ENCODE measurements at places on chromosomes 3 and 15.

DNA sequence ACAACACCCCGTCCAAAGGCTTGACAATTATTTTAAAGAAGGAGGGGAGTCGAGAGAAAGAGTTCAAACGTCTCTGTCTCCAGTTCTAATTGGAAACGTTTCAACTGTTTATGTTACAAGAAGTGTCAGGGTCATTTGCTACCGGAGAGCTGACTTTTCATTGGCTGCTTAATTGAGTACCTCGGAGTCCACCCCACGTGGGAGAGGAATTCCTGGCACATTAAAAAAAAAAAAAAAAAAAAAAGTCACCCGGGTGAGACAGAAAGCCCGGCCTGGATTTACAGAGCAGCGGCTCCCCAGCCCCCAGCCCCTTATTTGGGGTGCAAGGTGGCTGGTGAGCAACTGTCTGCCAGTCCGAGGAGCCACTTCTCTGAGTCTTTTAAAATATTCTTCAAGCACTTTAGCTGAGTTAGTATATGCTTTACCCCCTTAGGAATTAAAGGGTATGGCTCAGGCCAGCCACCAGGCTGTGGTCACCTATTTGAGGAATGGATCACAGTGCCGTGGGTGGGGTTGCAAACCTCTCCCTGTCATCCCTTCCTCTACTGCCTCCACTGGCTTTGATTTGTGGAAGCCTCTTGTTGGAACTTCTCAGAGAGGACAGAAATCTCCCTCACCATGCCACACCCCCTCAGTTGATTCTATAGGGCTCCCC lies 3.9 kb upstream of the TLE3 start:
- no peak for DNase-seq

DNA sequence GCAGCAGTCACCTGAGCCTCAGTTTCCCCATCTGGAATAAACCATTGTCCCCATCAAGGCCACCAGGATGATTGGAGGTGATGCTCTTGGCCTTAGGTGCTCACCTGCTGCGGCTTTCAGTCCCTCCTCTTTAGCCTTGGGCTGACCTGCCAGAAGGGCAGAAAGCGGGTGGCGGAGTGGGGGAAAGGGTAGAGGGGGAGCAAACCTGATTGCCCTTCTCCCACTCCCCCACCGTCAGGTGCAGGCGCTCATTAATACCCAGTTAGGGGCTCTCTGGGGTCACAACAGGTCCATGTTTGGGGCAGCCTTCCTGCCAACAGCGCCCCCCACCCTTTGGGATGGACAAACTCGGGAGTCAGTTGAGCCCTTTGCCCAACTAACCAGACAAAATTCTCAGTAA lies 50.5 kb downstream of the GRIP2 start:
- no peak for DNase-seq

DNA sequence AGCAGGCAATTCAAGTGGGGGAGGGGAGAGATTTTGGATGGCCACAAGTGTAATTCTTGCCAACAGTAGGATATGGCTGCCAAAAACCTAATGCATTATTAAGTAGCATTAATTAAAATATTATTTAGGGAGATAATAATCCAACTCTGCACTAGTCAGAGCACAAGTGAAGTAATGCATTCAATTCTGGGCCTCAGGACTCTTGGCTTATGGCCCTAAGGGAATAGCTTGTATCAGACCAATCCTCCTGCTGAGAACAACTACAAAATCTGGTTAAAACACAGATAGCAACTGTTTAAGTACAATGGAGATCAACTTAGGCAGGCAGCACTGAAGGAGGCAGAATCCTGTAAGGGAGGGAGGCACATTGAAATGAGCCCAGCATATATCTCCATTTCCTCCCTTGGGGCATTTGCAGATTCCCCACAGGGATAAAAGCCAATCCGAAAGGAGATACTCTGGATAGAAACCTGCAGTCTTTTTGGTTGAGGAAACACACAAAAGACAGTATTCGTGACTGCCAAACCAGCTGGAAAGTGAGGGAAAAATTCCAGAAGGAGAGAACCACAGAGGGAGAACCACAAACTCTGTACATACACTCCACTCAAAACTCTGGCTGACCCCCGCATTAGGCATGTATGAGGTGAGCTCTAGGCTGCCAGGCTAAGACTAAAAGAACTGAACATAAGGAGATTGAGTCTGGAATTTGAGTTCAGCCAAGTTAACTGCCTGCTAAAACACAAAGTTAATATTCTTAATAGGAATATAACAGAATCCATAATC lies 57.4 kb downstream of the ETFA start:
- no peak for DNase-seq

GRCh38 chr3:30623351-30623750 lies 16.9 kb downstream of the TGFBR2 start:
- DNase-seq = no peak

- no peak for DNase-seq
These were observed 28.8 kb downstream of the MTMR10 start for GRCh38 chr15:30962659-30963058.

DNA sequence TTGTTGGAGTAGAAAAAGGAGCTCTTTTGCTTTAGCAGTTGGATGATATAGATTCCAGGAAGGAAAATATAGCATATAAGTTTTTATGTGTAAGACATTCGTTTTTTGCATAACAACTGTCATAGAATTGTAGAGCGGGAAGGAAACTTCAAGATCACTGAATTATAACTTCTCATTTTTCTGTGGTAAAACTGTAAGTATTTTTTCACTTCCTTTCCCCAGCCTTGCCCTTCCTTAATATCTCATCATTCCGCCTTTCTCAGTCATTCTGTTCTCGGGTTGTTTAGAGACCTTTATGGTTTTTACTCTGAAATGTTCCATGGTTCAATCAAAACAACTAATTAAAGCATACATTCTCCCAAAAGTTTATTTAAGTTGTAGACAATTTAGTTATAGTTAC lies 1.1 kb downstream of the EAF2 start:
- DNase-seq = no peak

- DNase-seq = no peak
These were observed 178.5 kb upstream of the P2RY1 start for GRCh38 chr3:152656214-152656971.

DNA sequence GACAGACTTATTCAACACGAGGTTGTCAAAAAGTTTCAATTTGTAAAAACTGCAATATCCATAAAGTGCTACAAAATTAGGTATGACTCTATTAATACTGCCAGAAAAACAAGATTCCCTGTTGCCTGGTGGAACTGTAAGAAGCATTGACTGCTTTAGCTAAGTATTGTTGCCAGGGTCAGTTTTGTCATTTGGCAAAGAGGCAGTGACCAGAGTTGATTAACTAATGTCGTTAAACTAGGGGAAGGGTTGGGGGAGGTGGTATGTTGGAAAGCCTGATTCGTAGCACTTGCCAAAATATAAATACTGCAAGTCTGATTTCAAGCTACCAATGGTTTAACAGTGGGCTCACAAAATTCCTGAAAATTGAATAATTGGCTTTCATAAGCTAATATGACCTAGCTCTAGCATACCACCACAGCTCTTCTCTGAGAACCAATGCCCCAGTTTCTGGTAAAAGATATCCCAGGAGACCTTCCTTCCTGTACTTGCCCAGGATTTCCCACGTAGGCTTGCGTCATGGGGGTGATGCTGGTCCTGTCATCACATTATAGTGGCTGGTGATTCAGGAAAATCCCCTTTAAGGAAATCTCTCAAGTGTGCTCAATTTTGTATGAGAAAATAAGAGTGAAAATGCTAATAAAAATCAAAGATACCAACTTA lies 266.4 kb upstream of the TBC1D5 start:
- no peak for DNase-seq

- no peak for DNase-seq
These were observed 15.8 kb downstream of the CHD2 start for GRCh38 chr15:92915766-92916435.

GRCh38 chr3:1726741-1727140 lies 371.9 kb upstream of the CNTN4 start:
- no peak for DNase-seq

DNA sequence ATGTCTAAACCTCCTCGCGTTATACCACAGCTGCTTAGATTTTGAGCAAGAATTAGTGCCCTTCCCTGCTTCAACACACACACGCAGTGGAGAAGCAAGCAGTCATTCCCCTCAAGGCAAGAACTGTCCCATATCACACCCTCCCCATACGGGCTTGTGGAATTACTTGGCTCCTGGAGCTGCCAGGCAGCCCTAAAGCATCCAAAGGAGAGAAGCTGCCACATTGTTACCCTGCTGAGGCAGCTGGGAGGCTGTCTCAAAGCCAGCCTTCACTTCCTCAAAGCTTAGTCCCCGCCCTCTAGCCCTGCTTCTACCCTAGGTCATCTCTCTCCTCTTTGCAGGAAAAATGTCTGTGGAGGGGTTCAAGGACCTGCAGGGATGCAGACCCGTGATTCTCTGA lies 153.4 kb downstream of the RORA start:
- DNase-seq = no peak

DNA sequence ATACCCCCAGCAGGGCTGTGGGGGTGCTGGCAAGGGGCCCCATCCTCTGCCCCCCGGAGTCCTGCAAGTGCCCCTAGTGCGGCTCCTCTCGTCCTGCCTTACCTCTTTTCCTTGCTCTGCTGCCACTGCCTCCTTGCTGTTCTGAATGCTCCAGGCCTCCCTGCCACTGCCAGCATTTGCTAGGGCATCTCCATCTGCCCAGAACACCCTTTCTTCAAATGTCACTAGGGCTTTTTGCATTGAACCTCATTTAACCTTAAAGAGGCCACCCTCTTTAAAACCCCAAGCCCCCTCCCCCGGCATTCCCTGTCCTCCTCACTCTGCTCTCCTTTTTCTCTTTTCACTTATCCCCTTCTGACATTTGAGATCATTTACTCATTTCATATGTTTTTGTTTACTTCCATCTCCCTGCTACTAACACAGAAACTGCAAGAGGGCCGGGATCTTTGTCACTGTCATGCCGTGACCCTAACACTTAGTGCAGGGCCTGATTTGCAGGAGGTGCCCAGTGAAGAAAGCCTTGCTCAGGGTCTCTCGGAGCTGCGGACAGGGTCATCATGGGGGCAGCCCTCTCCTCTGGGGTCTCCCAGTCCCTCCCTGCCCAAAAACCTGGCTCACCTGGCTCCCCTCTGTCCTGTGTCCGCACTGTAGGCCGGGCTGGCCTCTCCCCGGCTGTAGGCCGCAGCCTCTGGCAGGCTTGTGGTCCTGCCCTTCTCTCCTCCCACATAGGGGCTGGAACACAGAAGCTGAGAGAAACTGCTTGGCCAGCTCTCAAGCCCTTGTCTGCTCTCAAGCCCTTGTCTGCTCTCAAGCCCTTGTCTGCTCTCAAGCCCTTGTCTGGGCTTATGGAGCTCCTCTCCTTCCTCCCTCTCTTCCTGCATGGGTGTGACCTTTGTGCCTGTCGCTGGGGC lies at the start of gene ACOX2:
Gene ACOX2, minus strand, starts transcription at position 690 of the 911 bp plus-strand sequence. CDS start 2,084 bp downstream, outside the sequence.
- DNase-seq = no peak

DNA sequence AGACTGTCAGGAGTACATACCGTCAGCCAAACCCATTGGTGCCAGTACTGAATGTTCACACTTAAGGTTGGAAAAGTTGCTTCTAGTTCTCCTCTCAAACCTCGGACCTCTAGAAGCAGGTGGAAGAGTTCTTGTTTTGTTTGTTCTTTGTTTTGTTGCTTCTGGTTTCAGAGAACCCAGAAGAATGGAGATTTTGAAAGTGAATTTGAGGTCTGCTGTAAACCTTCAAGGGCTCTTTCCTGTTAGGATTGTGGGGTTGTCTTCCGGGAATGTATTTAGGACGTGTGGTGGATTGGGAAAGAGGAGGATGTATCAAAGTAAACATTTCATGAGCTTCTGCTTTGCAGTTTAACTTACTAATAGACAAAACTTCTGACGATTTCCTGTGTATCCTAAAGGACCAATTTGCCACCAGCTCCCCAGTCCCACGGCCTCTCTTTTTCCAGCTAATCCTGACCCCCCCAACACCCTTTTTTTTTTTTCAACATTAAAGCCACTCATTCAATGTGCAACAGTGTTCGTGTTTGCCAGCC lies 50.3 kb downstream of the FILIP1L start:
- DNase-seq = no peak

- peak; percentile 73 for DNase-seq
These were observed 31.1 kb downstream of the UMPS start for GRCh38 chr3:124761250-124761796.

DNA sequence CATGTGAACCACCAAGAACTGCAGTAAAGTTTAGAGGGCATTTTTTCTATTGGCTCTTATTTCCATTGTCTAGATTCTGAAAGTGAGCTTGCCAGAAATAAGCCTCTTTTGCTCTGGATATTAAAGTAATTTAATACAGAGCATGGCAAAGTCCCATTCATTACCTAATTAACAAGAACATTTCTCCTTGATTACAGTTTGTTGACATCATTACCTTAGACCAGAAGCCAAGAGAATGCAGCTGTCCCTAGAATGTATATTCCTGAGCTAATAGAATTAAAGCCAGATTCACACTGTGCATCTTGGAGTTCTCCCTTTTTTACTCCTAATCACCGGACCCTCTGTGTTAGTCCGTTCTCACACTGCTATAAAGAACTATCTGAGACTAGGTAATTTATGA lies 46.4 kb upstream of the TM4SF4 start:
- DNase-seq = no peak

- DNase-seq = no peak
These were observed 20.4 kb downstream of the SLC7A14 start for GRCh38 chr3:170565495-170565894.

GRCh38 chr3:129235344-129235917 lies 14.0 kb upstream of the COPG1 start:
- no peak for DNase-seq

GRCh38 chr3:27184261-27184660 lies 184.9 kb downstream of the NEK10 start:
- no peak for DNase-seq

DNA sequence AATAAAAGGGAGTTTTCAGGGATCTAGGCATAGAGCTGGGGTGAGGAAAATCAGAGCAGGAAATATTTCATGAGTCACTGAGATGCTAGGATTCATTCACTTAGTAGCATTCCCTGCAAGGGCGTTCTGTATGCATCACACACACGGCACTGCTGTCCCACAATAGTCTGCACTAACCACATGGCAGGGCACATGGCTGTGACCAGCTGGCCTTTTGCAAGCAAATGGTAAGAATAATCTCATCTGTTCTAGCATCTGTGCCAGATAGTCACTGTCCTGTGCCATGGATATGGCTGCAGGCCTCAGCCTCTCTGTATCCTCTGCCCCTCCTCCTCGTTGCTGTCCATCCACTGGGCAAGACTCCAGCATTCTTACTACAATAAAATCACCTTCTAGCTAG lies 37.8 kb downstream of the BOC start:
- DNase-seq = no peak
